ENCODE measurements at places on chromosomes 16 and 17. TPM values are rescaled to one million over a fixed set of nuclear protein-coding genes. Genes with fewer than 3 reads are reported as not detected.
A peak's percentile ranks its signal among the peaks of the same experiment; 100 is the strongest.

GRCh38 chr17:6642592-6642991 is 1.7 kb downstream of the TXNDC17 start:
- DNase-seq: no peak

DNA sequence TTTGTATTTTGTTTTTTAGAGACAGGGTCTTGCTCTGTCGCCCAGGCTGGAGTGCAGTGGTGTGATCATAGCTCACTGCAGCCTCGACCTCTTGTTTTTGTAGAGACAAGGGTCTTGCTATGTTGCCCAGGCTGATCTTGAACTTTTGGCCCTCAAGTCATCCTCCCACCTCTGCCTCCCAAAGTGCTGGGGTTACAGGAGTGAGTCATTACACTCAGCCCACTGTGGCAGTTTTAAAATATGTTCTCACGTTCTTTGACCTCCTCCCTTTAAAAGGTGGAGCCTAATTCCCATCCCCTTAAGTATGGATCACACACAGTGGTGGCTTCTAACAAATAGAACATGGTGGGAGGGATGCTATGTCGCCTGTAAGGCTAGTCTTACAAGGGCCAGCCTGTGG is 67.7 kb downstream of the ZDHHC7 start:
- DNase-seq: no peak

- no peak for DNase-seq
These were observed 49.9 kb downstream of the NT5M start for GRCh38 chr17:17352836-17353624.

- peak; percentile 88 for DNase-seq
These were observed 596 bp upstream of the PFN1 start for GRCh38 chr17:4948931-4949320.

DNA sequence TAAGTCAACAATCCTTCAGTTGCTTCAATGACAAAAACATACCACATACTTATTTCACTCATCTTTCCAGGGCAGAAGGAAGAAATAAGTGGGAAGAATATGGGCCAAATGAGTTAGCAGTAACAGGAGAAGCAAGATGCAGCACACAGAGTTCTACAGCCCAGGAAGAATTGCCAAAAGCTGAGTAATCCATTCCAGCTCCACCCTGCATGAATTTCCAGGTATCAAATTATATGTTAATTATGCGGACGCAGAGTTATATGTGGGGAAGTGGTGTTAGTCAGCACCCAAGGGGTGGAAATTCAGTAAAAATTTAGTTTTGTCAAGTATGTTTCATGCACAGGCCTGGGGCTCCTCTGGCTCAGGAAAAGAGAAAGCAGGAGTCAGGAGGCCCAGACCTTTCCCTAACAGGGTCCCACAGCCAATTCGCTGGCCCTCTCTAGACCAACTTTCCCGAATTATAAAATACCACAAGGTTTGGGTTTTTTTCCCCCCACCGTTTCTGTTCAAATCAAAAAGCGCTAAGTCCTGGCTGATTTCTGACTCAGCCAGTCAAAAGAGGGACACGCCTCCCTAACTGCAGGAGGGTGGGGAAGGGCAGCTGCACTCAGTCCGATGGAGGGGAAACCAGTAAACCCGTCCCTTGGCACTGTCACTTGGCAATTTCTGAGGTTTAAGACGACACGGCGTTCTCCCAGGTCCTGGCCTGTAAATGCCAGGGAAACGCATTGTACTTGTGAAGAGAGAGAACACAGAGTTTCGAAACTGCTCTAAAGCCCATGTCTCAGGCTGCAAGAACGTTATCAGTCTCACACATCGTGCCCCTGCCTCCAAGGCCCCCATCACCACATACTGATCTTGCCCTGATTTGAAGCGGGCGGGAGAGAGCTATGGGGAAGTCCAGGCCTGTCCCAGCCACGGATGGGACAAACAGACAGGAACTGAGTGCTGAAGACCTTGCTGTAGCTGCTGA is 58.1 kb downstream of the ZFHX3 start:
- no peak for DNase-seq

DNA sequence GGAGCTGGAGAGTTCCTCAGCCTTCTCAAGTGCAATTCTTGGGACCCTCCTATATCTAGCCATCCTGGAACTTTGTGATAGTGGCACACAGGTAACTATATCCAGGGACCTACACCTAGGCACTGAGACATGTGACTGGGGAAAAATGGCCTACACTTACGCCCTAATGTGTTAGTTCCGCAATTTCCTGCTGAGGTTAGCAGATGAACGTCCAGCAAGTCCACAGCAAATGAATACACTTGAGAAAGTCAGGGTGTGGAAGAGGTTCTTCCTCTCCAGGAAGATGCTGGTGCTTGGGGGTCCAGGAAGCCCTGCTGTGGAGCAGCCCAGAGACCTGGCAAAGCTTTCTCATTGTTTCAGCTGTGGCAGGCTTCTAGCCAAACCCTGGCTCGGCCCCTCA is 20.8 kb downstream of the PIK3R5 start:
- DNase-seq: no peak

DNA sequence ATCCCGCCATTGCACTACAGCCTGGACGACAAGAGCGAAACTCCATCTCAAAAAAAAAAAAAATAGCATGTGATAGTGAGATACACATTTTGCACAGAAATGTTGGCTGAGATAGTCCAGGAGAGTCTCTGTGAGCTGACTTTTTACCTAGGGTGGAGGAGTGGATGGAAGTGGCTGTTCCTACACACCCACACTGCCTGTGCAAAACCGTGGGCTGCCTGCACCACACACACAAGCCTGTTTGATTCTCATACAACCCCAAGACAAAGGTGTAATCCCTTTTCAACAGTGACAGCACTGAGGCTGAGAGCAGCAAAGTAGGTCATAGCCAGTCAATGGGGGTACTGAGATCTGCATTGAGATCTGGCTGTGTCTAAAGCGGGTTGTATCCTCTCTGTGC is 86.8 kb downstream of the MARF1 start:
- no peak for DNase-seq

DNA sequence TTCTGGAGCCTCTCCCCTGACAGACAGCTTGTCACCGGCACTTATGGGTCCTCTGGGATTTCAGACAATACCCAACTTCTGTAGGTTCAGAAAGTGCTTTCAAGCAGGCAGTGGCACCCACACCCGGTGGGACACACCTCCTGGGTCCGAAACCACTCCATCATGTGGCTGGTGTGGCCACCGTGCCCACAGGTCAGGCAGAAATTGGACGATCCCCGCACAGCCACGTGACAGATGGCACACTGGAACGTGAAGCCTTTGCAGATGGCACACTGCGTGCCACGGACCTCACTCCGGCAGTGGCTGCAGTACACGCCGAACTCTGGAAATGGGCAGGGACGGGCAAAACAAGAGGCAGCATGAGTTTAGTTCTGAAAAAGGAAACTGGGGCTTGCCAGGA is 99.5 kb upstream of the FA2H start:
- no peak for DNase-seq

- no peak for DNase-seq
These were observed 36.6 kb downstream of the ANKRD11 start for GRCh38 chr16:89453501-89454321.

DNA sequence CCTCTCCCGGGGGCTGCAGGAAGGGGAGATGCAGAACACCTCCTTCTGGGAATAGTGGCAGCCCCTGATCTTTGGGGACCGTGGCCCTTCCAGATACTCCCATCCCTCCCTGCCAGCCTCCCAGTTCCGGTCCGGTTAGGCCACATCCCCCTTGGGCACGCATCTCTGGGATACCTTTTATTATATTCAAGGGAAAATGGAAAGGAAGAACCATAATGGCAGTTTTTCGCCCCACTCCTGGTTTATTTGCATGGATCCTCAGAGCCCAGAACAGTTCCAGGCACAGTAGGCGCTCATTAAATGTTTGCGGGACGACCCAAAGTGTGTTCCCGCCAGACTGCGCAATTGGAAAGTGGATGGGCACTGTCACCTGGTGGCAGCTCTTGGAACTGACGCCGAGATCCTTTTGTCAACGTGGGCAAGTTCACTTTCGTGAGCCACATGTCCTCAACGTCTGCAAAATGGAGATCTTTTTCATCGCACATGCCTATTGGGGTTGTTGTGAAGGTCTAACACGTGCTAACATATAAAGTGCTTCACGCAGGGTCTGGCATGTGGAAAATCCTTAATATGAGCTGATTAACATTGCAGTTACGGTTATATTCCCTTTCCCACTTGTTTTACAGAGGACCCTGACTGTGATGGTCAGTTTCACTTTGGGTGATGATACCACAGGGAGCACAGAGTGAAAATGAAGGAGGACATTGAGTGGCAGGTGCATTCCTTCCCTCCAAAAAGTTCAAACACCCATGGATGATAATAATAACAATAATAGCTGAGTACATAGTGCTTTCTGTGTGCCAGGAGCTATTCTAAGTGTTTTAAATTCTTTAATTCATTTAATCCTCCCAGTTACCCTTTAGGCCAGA is 1.7 kb upstream of the GPRC5B start:
- DNase-seq: peak; percentile 87

- no peak for DNase-seq
These were observed 217.8 kb downstream of the ZFHX3 start for GRCh38 chr16:72829846-72830775.

- no peak for DNase-seq
These were observed 6.2 kb downstream of the AANAT start for GRCh38 chr17:76473541-76473985.

GRCh38 chr16:28597692-28598261 is 927 bp upstream of the SULT1A2 start:
- peak; percentile 10 for DNase-seq

GRCh38 chr16:24729243-24729950 is at the start of gene TNRC6A:
Gene TNRC6A (plus strand): TSS chr16:24729651. CDS start chr16:24729842, 191 bp downstream.
- peak; percentile 88 for DNase-seq

DNA sequence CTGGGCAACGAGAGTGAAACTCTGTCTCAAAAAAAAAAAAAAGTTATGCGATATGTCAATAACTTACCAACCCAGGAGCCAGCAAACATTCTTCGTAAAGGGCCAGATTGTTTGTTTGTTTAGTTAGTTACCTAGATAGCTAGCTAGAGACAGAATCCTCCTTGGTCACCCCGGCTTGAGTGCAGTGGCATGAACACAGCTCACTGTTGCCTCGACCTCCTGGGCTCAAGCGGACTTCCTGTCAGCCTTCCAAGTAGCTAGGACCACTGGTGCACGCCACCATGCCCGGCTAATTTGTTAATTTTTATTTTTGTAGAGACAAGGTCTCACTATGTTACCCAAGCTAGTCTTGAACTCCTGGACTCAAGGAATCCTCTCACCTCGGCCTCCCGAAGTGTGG is 113.0 kb downstream of the LITAF start:
- no peak for DNase-seq

- no peak for DNase-seq
These were observed 141.4 kb downstream of the XYLT1 start for GRCh38 chr16:17329391-17329790.

GRCh38 chr17:65359016-65359415 is 202.4 kb downstream of the AXIN2 start:
- no peak for DNase-seq

Gene KRTAP2-1
- total RNA-seq: not detected

Gene SCNN1B
- total RNA-seq: not detected

Gene TAC4
- not detected for total RNA-seq

Gene RUSF1
- 44.7 TPM for total RNA-seq

Gene NSRP1
- 31.8 TPM for total RNA-seq

Gene CTF1
- total RNA-seq: 0.30 TPM

Gene NUDT16L1
- 43.7 TPM for total RNA-seq

Gene NPIPA5
- 7.1 TPM for total RNA-seq

Gene CDH8
- total RNA-seq: not detected

Gene LITAF
- 281 TPM for total RNA-seq

Gene RNF222
- total RNA-seq: 0.81 TPM

Gene LPCAT2
- 0.15 TPM for total RNA-seq

Data from CD4-positive, CD25-positive, alpha-beta regulatory T cell (primary cell).